LoVo (cell line): ENCODE measurements at places on chromosomes 12 and 14.

- DNase-seq, result no peak
These were observed 345.0 kb downstream of the LRIG3 start for GRCh38 chr12:58575256-58575655.

DNA sequence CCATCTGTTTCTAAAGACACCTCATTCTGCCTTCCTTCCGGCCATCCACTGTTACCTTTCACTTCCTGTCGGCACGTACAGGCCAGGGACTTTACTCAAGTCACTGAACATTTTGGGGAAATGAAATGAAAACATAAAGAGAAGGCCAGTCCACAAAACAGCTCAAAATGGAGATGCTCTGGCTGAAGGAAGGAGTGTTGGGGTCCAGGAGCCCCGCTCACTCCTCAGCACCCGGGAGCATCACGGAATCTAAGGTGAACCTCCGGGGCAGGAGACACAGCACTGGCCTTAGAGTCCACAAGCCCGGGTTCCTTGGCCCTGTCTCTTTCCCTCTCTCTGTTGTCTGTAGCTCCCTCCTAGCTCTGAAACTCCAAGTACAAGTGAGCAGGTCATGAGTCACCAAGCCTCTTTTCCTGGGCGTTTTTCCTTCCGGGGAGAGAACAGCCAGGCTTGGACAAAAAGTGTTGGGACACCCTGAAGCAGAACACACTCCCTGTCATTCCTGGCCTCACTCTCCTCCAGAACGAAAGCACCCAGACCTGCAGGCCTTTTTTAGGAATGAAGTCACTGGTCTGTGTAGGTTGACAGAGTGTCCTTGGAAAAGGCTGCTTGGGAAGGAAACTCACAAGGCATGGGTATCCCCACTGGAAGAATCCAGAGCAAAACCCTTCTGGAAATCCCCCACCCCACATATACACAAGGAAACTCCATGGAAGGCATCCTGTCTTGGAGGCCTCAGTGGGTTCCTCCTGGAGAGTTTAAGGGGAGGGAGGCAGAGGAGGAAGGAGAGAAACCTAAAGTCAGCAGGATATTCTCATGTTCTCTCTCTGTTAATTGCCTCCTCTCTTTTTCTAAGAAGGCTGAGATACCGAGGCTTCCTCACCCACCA is 245.3 kb downstream of the ZFP36L1 start:
- peak; percentile 88 for DNase-seq

DNA sequence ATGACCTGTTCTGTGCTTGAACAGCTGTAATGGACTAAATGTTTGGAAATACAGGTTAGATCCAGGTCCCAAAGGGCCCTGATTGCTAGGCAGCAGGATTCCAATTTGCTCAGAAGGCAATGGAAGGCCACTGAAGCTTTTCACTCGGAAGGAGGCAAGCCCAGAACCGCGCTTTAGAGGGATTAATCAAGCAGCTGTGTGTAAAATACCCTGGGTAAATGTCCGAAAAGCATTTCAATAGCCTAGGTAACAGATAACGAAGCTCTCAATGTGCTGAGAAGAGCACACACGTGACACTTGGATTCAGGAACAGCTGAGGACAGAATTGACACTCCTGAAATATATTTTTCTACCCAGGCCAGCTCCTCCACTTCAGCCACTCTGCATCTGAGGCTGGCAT is 436.1 kb downstream of the TMEM132D start:
- DNase-seq, result no peak

DNA sequence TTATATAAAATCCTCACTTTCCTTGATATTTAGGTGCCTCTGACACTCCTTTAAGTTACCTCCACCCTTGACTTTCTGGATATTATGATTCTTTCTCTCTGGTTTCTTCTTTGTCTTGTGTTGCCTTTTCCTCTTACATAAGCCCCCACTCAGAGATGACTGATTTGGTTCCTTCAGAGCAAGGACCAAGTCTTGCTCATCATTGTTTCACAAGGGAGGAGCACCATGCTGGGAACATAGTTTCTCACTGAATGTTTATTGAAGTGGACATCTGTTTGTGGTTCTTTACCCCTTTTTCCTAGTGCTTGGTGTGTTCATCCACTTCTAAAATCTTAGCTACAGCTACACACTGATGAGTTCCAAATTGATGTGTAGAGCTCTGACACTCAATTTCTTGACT is 161.3 kb upstream of the PTPRQ start:
- no peak for DNase-seq

DNA sequence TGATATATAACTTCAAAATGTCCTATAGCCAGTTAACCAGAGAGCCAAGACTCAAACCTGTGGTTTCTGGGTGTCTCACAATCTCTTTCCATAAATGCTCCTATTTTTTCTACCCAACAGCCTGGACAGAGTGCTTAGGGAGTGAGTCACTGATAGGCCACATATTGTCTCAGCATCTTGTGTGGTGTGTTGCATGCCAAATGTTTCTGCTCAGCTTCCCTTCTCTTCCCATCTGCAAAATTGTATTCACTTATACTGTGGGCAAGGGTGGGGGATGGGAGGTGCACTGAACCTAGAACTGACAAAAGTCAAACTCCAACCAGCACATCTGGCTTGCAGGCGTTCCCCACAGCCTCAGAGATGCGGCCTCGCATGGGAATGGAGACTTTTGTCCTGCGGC is 123.3 kb downstream of the KCNA5 start:
- peak; percentile 23 for DNase-seq

DNA sequence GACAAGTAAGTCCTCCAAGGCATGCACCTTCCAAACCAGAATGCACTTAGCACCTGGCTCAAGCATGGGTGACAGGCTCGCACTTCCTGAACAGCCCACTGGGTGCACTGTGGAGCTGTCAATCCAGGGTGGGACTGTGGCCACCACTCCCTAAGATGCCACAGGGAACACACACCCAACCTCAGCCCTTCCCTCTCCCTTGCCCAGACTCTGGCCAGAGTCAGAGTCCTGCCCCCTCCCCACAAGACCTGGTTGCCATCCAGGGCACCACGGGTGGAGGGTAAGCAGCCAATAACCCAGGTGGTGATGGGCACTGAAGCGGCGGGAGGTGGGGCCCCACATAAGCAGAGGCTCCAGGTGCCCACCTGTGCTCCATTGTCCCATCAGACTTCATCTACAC is 160.6 kb downstream of the MYRFL start:
- peak; percentile 38 for DNase-seq

GRCh38 chr12:69433653-69434052 is 36.5 kb upstream of the FRS2 start:
- no peak for DNase-seq

DNA sequence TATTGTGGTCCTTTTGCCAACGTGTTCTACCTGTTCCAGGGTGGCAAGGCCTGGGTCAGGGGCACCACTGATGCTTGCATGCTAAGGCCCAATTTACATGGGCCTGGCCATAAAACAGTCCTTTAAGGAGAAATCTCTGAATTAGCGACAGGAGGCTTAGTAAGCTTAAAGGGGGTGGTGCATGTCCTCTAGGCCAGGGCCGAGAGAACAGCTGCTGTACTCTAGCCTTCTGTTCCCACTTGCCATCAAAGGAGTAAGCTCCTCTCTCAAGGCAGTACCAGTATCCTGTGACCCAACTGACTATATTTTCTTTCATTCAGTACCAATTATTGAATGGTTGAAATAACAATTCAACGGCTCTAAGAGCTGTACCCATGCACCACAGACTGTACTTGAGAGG is 67.7 kb upstream of the ZDHHC17 start:
- no peak for DNase-seq

DNA sequence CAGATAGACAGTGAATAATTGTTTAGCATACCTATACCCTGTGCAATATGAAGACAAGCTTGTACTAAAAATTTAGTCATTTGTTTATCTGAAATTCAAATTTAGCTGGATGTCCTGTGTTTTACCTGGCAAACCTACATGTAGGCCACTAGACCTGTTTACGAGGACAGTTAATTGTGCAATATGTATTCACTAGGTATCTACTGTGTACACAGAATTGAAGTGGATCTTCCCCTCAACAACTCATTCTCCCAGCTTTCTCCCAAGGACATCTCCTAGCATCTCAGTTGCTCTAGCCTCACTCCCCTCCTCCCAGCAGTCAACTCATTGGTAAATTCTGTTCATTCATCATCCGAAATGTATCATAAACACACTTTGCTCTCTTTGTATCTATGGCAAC is 25.3 kb downstream of the AK7 start:
- no peak for DNase-seq

GRCh38 chr12:5102261-5102789 is 58.6 kb downstream of the KCNA5 start:
- DNase-seq, result no peak

GRCh38 chr12:110050927-110051326 is 2.6 kb upstream of the C12orf76 start:
- no peak for DNase-seq

DNA sequence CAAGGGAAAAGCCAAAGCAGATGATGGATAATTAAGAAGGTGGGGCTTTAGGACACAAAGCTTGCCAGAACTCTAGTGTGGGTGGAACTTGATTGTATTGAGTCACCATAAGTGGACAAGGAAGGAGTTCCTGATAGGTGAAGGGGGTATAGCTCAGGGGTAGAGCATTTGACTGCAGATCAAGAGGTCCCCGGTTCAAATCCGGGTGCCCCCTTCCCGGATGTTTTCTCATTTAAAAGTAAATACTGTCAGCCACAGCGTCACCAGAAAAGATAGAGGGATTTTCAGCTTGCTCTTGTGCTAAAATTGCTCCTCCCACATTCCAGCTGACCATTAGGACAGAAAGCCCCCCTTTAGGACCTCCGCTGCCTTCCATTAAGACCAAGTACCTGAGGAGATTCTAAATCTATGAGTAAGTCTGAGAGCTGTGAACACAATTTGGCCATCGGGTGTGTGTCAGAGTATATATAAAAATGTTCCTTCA is 36.6 kb downstream of the DCAF4 start:
- peak; percentile 43 for DNase-seq

DNA sequence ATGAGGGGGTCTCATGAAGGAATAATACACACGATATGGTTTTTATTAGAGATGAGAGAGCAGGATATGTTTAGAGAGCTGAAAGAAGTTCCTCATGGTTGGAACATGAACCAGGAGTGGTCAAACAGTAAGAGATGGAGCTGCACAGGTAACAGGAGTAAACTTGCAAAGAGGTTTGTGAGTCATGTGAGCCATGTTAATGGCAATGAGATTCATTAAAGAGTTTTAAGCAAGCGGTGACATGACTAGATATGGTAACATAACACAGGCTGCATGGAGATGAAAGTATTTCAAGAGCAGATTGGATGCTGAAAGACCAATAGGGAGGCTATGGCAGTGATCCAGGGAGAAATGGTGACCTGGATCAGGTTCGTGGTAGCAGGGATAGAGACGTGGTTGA is 62.6 kb upstream of the SSTR1 start:
- DNase-seq, result no peak
